ENCODE measurements at places on chromosomes 7 and 10.

DNA sequence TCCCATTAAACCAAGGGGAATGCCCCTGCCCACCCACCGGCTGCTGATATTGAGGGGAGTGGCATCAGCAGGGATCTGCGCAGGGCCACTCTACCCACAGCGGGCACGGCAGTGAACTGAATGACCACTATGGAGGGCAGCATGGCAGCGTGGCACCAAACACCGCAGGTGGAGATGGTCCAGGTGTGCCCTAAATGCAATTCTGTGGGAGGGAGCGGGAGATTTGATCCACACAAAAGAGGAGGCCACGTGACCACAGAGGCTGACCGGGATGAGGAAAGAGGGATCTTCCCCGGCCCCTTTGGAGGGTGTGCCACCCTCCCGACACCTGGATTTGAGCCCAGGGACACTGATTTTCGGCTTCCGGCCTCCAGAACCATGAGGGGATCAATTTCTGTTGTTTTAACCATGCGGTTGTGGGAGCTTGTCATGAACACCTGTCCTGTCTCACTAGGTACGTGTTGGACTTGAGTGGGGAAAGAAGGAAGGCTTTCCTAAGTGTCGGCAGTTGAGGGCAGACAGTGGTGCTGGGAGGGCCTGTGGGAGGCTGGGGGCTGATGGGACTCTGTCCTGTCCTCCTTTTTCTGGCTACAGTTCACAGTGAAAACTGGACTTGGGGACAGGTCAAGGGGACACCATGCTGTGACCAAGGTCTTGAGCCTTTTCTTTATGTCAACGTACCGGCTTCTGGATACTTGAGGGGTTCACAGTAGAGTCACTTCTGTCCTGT, 66.1 kb downstream of the CFAP46 start:
- DNase-seq: no peak

DNA sequence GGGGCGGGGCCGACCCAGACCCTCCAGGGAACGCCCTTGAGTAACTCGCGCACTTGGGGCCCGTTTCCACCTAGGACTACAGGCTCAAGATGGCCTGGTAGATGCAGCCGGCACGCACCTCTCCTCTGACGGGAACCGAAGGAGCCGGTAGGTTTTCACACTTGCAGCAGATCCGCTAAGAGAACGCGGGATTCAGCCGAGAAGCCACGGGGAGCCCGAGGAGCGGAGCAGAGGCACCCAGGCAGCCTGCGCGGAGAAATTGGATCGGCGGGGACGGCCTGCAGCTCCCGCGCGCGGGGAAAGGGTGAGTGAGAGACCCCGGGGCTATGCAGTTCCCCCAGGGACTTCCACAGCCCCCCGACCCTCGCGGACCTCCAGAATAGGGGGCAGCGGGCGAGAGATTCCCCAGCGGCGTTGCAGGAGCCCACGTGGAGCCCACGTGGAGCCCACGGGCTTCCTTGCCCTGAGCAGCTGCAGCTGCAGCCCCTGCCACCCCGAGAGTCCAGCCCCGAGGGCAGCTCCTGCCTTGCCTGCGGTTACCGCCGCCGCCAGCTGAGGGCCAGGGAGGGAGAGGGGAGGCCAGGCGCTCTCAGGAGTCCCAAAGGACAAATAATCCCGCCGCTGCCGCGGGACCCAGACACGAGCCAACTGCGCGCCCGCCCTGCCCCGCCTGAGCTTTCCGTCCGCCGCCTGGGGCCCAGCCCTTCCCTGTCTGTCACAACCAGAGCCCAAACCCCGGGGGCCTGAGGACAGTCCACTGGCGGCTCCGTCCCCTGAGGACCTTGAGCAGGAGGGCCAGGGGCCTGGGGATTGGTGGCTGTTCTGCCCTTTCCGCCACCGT, 13.1 kb downstream of the IFT22 start:
- no peak for DNase-seq

GRCh38 chr7:108278776-108279175, 148.6 kb upstream of the LAMB4 start:
- DNase-seq: no peak

GRCh38 chr7:7553386-7553785, 13.3 kb upstream of the MIOS start:
- no peak for DNase-seq

DNA sequence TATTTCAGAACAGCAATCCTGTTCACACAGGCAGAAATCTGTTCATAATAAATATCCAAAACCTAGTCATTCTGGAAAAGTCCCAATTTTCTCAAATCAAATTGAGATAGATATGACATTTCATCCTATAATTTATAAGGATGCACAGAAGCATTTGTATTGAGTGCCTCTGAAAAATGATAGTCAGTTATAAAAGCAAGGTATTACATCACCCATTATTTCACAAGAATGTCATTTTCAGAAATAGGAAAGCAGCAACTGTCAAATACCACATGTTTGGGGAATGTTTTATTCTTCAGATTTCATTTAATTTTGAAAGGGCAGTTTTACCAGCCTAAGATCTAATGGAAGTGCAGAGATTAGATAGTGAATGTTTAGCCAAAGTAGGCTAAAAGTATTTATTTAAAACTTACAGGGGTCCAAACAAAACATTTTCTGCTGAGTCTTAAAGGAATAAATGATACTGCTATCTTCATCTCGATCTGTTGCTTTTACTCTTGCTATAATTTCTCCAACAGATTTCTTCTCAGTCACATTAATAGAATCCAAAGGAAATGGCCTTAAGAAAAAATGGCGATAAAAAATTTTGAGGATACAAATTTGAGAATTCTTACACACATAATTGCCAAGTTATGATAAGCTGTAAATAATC, 185.8 kb downstream of the HGF start:
- no peak for DNase-seq

- peak; percentile 78 for DNase-seq
These were observed 673.8 kb downstream of the INHBA start for GRCh38 chr7:41029072-41029499.

GRCh38 chr7:148697256-148698006, 1.3 kb upstream of the CUL1 start:
- DNase-seq: no peak
